ENCODE measurements at places on chromosomes 7 and 10.

- no peak for DNase-seq
These were observed 154.0 kb downstream of the PLXDC2 start for GRCh38 chr10:19970256-19970655.

- no peak for DNase-seq
These were observed 420.9 kb upstream of the MGMT start for GRCh38 chr10:129046065-129046681.

DNA sequence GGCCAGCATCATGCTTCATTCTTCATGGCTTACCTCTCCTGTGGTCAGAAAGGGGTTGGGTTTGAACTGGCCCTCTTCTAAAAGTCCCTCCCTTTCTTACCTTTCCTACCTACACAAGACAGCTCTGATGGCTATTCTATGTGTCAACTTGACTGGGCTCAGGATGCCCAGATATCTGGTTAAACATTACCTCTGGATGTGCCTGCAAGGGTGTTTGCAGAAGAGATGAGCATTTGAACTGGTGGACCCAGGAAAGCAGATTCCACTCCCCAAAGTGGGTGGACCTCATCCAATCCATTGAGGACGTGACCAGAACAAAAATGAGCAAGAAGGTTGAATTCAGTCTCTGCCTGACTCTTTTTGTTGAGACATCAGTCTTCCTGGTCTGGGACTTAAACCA is 79.0 kb upstream of the TCF7L2 start:
- DNase-seq: no peak

DNA sequence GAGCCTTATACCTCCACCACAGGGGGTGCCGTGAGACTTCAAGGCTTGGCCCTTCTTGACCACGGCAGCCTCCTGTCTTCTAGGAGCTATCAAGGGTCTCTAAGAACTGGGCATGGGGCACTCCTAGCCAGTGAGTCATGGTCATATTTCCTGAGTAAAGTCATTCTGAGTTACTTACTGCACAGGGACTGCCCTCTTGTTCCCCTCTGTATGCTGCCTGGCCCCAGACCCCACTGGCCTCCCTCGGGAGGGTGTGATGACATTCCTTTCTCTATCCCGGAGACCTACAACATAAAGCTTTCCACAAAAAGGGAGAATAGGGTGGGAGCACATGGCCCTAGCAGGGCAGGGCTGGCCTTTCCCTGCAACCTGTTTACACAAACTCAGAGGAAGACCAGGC is 21.4 kb downstream of the DPCD start:
- no peak for DNase-seq

DNA sequence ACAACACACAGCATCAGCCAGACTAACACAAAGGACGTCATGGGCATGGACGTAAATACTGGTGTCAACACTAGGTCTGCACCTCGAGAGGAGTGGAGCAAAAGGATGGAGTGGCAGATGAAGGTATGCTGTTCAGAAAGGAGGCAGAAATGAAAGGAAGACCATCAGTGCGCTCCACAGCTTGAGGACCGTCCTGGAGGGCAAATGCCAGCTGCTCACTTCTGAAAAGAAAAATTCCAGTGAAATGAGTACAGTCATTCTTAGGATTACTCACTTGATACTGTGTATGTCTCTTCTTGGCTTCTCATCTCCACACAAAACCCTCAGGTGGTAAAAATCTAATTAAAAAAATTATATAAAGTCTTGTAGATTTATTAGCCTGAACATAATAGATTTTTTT is 44.8 kb downstream of the EGFR start:
- no peak for DNase-seq

GRCh38 chr7:107744345-107744750 is 406 bp downstream of the CBLL1 start:
- no peak for DNase-seq

- DNase-seq: peak; percentile 25
These were observed 46.0 kb downstream of the PRKAR2B start for GRCh38 chr7:107090457-107090856.

- no peak for DNase-seq
These were observed 51.7 kb downstream of the HSPA12A start for GRCh38 chr10:116690356-116691322.

GRCh38 chr10:91549262-91549661 is 83.6 kb downstream of the PPP1R3C start:
- no peak for DNase-seq

DNA sequence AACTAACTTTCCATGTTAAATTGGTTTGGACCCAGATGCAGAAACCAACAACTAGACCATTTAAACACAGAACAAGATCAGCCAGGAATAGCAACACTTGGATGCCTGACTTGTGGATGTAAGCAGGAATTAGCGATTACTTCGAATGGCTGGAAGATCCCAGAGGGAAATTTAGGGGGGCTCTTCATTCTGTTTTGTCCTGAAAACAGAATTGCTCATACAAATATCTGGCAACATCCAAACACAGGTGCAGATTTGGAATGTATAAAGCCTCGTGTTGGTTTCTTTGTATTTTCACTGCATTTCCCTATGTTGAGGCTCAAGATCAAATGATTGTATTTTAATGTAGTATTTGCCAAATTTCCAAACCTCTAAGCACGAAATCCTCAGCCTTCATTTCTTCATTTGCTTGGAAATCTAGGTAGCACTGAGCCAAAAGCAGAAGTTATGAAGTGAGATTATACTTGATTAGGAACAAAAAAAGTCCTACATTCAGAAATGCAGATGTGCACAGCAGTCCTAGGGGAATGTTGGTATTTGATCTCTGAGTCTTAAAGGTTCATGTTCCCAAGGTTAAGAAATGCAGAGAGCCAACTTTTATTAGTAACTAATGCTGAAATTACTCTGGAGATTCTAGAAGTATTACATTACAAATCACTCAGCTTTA is 248.7 kb upstream of the TCF7L2 start:
- no peak for DNase-seq

DNA sequence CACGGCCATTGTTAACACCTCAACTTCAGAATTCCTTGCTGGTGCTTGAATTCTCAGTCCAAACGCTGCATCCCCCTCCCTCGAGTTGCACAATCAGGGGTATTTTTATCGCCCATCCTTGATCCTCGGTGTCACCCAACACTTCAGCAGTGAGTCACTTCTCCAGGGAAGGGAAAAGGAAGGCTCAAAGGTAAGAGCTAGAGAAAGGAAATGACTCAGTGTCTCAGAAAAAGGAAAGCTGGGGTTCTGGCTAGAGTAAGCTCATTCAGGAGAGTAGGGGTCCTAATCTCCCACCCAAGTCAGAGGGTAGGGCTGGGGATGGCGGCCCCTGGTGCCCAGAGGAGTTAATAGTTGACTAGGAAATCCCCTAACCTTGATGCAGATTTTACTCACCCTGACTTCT is 39.8 kb upstream of the TRIM8 start:
- DNase-seq: no peak

- DNase-seq: no peak
These were observed 24.9 kb upstream of the GSAP start for GRCh38 chr7:77441046-77441445.

DNA sequence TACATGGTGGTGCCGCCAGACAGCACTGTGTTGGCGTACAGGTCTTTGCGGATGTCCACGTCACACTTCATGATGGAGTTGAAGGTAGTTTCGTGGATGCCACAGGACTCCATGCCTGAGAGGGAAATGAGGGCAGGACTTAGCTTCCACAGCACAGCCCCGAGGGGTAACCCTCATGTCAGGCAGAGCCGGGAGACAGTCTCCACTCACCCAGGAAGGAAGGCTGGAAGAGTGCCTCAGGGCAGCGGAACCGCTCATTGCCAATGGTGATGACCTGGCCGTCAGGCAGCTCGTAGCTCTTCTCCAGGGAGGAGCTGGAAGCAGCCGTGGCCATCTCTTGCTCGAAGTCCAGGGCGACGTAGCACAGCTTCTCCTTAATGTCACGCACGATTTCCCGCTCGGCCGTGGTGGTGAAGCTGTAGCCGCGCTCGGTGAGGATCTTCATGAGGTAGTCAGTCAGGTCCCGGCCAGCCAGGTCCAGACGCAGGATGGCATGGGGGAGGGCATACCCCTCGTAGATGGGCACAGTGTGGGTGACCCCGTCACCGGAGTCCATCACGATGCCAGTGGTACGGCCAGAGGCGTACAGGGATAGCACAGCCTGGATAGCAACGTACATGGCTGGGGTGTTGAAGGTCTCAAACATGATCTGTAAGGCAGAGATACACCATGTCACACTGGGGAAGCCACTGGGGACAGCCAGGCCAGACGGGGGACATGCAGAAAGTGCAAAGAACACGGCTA is 104.6 kb upstream of the TNRC18 start:
- DNase-seq: no peak

DNA sequence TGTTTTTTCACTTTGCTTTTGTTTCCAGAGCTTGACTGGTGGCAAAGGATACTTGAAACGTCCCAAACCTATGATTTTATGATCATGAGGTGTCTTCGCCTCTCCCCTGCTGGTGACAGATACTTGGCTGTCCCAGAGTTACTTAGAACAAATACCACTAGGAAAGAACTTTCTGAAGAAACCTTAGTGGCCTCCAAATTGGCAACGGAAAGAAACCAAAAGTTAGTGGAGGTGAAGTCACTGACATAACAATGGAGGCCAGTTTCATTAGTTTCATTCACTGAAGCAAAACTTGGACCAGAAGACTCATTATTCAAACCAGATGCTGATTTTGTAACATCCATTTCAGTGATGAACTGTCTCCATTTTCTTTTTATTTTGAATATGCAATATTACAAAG is 68.6 kb downstream of the JAZF1 start:
- no peak for DNase-seq

DNA sequence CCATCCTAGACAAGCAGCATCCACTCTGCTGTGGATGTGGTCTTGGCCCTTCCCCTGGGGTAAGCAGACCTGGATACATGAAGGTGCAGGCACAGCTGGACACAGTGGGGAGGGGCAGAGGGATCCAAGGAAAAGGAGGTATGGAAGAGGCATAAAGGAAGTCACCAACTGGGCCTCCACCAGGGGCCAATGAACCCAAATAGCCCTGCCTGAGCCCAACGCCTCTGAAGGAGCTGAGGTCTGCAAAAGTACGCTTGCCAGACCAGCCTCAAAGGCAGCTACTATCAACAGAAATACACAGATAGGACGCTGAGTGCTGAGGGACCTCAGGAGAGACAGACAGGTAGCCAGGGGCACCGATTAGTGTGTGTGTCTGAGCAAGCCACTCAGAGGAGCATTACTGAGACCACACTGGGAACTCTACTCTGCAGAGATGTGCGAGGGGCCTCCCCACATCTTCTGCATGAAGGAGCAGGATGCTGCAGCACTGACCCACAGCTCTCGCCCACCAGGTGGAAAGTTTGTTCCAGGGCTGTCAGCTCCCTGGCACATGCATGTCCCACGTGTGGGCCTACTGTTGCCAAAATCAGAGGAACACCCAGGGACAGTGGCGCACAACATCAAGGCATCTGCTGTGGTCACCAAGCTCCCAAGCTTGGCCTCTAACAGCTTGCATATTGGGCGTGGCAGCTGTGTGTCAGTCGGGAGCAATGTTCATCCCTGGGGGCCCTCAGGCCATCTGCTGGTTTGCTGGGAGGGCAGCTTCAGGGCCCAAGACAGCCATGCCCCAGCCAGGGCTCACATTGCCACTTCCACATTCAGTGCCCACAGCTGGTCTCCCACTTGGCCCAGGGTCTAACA is 40.0 kb downstream of the MKI67 start:
- no peak for DNase-seq

All from LNCaP clone FGC (cell line).